Activated CD8-positive, alpha-beta memory T cell treated with anti-CD3 and anti-CD28 coated beads, Interleukin-2, amount 50 U/mL, for 48 hours (primary cell): ENCODE measurements at places on chromosomes 16 and 17.

DNA sequence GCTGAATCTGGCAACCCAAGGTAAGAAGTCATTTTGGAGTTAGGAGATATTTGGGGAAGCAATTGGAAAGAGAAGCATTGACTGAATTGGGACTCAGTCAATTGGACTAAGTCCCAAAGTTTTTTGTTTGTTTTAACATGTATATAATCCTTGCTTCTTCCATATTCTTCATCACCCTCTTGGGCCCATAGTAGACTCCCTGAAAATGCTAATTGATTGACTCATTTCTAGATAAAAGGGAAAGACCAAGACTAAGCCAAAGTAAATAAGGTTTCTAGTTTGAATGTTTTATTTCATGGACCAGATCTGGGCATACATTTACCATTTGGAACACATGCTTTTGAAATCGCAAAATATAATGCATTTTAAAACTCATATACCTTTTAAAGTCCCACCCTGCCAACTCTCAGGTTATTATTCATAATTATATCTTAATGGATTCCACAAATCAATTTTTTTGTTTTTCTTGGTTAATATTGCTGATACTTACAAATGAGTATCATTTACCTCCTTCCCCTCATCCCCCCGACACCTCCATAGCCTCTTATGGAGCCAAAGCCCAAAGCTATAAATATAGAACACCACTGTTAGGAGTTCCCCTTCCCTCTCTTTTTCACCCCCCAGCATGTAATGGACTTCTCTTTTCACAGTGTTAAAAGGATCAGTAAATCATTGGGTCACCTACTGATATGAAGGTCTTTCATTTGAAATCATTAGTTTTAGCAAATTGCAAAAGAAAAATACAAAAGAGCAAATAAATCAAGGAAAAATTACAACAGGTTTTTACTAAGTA, 674.0 kb upstream of the SOX9 start:
- DNase-seq = no peak

DNA sequence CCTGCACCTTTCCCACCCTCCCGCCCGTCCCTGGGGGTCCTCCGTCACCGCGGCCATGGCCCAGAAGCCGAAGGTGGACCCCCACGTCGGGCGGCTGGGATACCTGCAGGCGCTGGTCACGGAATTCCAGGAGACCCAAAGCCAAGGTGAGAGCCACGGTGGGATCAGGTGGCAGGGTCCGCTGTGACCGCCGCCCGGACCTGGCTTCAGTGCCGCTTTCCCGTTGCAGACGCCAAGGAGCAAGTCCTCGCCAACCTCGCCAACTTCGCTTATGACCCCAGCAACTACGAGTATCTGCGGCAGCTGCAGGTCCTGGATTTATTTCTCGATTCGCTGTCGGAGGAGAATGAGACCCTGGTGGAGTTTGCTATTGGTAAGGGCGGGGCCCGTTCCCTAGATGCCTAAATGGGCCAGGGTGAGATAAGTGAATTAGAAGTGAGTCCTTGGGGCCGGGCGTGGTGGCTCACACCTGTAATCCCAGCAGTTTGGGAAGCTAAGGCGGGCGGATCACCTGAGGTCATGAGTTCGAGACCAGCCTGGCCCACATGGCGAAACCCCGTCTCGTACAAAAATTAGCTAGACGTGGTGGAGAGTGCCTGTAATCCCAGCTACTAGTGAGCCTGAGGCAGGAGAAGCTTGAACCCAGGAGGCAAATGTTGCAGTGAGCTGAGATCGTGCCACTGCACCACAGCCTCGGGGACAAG, 617 bp downstream of the ARMC7 start:
- peak; percentile 65 for DNase-seq

- DNase-seq = peak; percentile 77
Observed at GRCh38 chr17:3892095-3892998, 506 bp downstream of the CAMKK1 start.

- DNase-seq = no peak
Observed at GRCh38 chr17:65800655-65801054, 239.2 kb upstream of the AXIN2 start.

- no peak for DNase-seq
Observed at GRCh38 chr16:2841606-2842339, 11.7 kb downstream of the ZG16B start.

DNA sequence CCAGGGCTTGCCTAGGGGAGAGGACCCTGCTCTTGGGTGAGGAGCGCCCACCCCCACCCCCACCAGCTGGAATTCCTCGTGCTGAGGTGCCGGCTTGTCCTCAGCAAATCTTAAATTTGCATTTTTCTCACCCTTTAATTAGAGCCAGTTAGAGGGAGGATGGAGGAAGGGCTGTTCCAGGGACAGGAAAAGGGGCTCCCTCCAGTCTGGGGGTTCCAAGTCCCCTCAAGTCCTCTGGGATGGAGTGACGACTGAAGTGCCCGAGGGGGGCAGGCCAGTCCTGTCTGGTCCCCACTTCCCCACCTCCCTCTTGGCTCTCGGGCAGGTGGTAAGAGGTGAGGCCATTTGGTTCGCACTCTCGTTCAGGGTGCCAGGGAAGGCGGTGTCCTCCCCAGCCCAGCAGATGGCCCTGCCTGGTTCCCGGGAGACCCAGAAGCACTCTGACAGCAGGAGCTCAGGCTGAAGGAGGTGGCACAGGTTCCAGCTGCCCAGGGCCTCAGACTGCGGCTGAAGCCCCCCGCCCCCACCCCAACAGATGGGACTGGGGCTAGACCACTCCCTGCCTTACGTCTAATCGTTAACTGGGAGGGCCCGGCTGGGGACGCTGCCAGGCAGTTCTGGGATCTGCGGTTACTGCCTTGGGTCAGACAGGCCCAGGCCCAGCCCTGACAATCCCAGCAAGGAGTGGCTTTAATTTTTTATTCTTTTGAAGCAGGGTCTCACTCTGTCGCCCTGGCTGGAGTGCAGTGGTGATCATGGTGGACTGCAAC, 2.2 kb downstream of the RAB26 start:
- no peak for DNase-seq

DNA sequence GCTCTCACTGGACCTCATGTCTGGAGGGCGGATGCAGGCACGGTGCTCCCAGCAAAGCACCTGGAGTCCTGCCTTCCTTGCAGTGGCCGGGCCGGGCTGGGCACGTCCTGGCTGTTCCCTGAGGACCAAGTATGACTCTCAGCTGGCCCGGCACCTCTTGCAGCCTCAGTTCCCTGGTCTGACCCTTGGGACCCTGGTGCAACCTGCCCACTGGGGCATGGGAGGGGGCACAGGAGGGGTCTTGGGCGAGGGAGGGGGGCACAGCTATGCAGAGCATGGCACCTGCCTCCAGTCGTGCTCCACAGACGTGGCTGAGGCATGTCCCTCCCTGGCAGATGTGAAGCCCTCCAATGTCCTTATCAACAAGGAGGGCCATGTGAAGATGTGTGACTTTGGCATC, 19.6 kb downstream of the MAP2K3 start:
- no peak for DNase-seq

- DNase-seq = peak; percentile 88
Observed at GRCh38 chr17:29567554-29568330, 759 bp upstream of the TP53I13 start.

- no peak for DNase-seq
Observed at GRCh38 chr16:12818326-12818725, 14.6 kb upstream of the CPPED1 start.

GRCh38 chr17:7241783-7242716, at the start of gene GABARAP:
GABARAP (minus strand) TSS chr17:7242449; CDS start chr17:7242330, 119 bp downstream.
- DNase-seq = peak; percentile 99

- DNase-seq = no peak
Observed at GRCh38 chr17:5361426-5361825, 58.0 kb downstream of the NUP88 start.

DNA sequence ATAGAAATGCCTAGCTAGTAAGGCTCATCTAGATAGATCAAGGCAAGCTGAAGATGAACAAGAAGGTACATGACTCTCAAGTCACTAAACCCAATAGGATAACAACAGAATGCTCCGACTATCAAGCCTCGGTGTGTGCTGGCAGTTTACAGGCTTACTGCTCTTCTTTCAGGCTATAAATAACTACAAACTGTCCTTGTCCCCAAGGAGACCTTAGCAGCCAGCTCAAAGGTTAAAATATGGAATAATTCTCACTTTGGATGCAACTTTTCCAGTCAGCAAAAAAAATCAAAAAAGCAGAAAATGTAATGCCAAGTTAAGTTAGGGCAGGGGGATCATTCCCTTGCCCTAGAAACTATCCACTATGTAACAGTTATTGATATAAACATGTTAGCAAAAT, 44.6 kb downstream of the SPOP start:
- no peak for DNase-seq

- DNase-seq = no peak
Observed at GRCh38 chr17:18368946-18369345, 5.6 kb upstream of the SHMT1 start.

- peak; percentile 86 for DNase-seq
Observed at GRCh38 chr17:42287977-42288802, at the start of gene STAT5A. STAT5A (plus strand) TSS chr17:42288498; CDS start chr17:42289412, 914 bp downstream.

GRCh38 chr17:73683771-73684170, 39.5 kb upstream of the SDK2 start:
- no peak for DNase-seq

DNA sequence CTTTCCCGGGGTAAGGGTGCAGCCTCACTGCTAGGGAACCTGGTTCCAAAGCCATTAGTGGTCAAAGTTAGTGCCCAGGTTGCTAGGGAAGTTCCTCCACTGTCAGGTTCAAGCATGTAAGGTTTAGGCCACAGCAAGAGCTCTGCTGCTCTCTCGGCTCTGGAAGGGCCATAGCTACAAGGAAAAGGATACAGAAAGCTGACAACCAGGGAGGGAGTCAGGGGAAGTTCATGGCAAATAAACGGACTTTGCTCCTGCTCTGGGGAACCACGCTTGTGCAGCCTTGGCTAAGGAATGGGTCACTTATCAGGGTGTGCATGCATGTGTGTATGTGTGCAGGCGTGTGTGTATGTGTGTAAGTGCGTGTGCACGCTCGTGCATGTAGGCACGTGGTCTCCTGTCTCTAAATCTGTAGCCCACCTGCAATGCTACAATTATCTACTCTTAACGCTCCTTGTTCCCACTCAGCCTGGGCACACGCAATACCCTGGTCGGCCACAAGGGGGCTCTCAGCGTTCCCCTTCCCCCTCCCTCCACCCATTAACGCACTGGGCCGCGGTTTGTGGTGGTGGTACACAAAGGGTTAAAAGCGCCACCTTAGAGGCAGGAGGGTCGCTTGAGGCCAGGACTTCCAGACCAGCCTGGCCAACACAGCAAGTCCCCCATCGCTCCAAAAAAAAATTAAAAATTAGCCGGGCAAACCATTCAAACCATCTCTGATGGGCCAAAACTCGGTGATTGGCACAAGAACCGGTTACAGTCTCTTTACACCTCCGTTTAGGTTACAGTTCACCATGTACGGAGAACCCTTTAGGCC, 48.4 kb upstream of the KDM8 start:
- peak; percentile 95 for DNase-seq

DNA sequence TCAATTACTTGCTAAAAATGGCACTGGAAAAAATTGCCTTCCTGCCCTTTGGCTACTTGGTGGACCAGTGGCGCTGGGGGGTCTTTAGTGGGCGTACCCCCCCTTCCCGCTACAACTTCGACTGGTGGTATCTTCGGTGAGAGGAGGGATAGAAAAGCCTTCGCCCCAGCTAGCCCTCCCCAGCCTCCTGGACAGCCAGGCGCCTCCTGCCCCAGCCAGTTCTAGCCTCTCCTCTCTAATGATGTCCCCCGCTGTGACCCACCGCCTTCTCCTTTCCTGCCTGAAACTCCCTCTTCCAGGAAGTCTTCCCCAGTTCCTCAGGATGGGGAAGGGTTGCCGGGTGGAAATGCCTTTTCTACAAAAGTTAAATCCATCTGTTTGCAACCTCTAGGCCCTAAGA, 6.2 kb downstream of the ACE start:
- no peak for DNase-seq

- DNase-seq = no peak
Observed at GRCh38 chr17:56675876-56676660, 82.6 kb downstream of the NOG start.

DNA sequence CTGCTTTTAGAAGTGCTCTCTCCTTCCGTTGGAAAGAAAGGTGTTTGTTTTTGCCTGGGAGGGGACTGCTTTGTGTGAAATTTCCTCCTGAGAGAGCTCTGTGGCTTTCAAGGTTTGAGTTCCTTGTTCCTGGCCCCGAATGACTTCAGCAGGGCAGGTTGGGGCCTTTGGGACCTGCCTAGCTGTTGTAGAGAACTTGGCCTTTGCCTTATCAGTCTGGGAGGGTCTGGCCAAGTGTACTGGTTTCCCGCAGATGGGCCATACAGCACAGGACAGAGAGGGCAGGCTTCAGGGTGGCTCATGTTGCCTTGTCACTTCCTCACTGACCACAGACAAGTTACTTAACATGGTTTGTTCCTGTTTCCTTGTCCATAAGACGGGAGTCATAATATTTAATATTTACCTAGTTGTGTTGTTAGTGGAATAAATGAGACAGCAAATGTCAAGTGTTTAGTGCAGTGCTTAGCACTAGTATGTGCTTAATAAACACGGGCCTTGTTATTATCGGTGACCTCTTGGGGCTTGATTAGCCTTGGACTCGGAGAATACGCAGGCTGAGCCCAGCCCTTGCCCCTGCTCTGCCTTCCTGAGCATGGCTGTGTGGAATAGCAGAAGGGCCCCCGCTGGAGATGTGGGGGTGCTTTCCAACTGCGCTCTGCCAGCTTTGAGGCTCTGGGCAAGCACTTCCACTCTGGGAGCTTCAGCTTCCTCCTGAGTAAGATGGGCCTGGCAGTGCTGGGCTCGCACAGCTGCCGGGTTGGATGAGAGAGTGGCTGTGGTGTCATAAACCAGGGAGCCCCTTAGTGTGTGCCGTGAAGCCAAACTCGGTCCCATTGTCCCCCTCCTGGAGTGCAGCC, 6.6 kb downstream of the PRSS8 start:
- no peak for DNase-seq

DNA sequence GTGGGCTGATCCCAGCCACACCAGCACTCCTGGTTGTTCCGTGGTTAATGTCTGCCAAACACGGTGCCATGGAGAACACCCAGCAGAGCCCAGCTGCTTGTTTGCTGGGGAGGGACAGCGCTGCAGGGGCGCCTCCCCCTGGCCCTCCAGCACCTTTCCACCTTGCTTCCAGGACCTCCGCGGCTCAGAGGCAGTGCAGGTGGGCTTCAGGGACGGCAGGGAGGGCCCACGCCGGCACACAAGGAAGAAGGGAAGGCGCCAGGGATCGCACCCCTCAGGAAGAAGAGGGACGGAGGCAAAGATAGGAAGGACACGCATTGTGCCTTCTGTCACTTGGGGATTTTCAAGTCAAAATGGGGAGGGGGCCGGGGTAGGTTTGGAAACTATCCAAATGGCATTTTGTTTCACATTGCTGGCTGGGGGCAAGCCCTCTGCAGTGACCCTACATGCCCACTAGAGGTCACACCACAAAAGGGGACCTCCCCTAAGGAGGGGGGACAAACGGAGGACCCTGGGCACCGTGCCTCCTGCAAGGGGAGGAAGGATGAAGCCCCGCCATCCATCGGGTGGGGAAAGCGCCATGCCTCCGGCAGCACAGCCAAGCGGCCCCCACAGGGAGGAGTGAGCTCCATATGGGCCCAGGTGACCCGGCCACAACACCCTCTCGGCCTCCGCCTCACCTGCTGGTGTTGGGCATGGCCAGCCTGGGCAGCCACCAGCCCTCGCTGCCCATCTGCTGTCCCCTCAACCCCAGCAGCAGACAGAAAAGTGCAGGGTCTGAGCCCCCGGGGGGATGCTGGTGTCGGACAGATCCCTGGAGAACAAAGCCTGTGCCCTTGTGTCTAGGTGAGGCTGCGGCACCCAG, 7.5 kb upstream of the C16orf95 start:
- peak; percentile 64 for DNase-seq

- DNase-seq = no peak
Observed at GRCh38 chr17:73532421-73532901, 111.8 kb downstream of the SDK2 start.

- DNase-seq = no peak
Observed at GRCh38 chr16:10031955-10032354, 150.3 kb downstream of the GRIN2A start.

- DNase-seq = no peak
Observed at GRCh38 chr16:73321853-73322252, 273.9 kb upstream of the ZFHX3 start.
